ENCODE measurements at places on chromosomes 12 and 14.
A peak's percentile ranks its signal among the peaks of the same experiment; 100 is the strongest.

GRCh38 chr12:46675736-46676135, 150.1 kb downstream of the SLC38A4 start:
- no peak for DNase-seq

GRCh38 chr12:98893126-98893674, 248.1 kb downstream of the APAF1 start:
- no peak for DNase-seq

DNA sequence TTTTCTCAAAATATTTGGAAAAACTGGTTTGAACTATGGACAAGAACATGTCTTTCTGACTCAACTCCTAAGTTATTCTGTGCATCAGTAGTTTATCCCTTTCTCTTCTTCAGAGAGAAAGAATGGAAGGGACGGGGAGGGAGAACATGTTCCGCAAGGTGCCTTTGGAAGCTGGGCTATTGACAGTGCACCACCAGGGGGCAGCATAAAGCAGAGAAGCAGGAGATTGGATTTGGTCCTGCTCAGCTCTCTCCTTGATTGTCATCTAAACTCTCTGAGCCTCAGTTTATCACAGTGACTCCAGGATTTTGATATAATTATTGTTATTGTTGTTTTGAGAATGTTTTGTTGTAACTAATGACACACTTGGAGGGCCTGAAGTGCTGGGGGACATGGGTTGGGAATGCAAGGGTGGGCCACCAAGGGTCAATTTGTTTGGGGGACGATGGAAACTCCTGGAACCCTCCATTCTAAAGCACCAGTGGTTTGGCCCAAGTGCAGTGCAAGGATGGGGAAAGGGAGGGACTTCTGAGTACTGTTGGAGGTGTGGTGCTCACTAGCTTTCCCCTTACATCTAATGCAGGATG, 45.3 kb upstream of the ANO6 start:
- DNase-seq, result peak; percentile 72

- peak; percentile 44 for DNase-seq
Measured at GRCh38 chr12:109606320-109607028, 32.9 kb downstream of the MVK start.

GRCh38 chr12:16003460-16003859, 92.3 kb downstream of the DERA start:
- DNase-seq, result no peak

DNA sequence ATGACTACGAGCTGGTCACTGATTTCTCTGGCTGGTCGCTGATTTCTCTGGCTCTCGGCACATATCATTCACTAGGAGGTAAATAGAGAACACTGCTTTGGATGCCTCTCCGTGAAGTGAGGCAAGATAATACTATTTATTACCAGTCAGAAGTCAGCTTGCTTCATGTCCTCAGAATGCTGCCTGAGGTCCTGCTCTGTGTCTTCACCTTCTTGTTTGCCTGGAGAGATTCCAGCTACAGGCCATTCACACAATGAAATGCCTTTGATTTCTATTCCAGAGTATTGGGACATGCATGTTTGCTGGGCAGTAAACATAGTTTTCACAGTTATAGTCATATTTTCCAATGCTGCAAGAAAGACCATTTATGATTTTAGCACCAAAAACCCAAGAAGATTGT, 106.7 kb downstream of the AEBP2 start:
- peak; percentile 13 for DNase-seq

DNA sequence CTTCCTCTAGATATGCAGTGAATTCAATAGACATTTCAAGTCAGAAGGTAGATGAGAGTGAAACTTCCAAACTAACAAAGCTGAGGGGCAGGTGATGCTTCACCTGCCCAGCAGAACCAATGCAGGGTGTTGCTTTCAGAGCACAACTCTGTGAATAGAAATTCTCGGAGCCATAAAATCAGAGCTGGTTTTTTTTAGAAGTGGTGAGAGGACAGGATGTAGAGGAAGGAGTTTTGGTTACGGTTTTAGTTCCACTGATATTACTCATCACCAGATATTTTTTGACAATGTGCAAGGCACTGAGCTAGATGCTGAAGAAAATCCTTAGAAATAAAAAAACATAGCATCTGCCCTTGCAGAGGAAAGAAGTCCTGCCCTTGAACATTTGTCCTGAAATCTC, 62.2 kb downstream of the BMP4 start:
- DNase-seq, result no peak

DNA sequence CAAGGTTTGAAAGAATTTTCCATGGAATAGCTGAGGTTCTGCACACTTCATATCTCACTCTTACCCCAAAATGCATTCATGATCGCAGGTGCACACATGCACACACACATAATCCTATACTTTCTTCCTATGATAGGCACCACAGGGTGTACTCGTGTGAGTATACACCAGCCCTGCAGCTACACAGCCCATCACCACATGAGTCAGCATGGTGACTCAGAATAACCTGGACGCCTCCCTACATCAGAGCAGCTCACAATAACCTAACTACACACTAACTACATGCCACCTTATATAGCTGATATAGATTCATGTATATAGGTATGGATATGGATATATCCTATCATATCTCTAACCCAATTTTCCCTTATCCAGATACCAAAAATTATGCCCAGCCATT, 850.2 kb upstream of the TMEM132C start:
- no peak for DNase-seq

DNA sequence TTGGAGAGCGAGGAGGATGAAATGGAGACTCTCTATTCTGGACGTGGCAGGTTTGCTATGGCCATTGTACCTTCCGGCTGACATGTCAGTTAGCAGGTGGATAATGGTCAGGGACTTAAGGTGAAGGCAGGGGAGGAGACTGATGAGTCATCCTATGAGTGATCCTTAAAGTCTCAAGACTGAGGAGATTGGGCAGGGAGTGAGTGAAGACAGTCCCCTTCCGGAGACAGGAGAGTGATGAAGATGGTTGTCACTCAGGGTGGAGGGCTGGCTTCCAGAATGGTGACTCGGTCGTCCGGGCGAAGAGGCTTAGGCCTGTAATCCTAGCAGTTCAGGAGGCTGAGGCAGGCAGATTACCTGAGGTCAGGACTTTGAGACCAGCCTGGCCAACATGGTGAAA, 49.8 kb upstream of the CCDC63 start:
- DNase-seq, result no peak

DNA sequence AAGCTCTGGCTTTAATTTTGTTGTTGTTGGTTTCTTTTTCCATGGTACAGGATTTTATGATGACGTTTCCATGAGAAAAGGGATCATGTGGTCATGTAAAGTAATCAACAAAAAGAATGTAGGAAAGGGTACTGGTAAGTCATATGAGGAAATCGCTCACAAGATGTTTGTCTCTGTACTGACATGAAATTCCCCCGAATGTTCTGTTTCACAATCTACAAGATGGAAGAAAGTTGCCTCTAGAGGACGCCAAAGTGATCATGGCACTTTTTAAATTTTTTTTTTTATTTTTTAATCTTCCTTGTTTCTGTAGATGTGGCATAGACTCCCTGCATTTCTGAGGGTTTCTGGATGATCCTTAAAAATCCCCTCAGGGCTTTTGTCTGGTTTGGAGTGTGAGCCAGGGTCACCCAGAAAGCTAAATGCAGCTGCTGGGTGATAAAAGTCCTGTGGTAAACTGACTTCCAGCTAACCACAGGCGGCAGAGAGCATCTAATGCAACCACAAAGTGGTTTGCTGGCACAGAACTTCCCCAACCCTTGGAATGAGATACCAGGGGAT, 393.5 kb downstream of the CCDC91 start:
- no peak for DNase-seq

GRCh38 chr12:124571556-124571955, 4.1 kb upstream of the NCOR2 start:
- DNase-seq, result no peak

- DNase-seq, result peak; percentile 66
Measured at GRCh38 chr12:121712190-121712460, 427 bp upstream of the TMEM120B start.

GRCh38 chr12:130147875-130148596, 14.2 kb upstream of the FZD10 start:
- DNase-seq, result no peak

DNA sequence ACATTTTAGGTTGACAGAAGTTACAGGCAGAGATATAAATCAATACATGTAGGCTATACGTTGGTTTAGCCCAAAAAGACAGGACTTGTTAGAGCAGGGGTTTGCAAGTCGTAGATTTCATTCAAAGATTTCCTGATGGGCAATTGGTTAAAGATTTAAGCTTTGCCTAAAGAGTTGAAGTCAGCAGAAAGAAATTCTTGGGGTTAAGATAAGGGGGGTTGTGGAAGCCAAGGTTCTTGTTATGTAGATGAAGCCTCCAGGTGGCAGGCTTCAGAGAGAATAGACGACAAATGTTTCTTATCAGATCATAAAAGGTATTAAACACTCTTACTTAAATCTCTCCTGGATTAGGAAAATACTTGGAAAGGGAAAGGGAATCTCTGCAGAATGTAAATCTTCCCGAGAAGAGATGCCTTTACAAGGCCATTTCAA, 510.8 kb downstream of the TMTC2 start:
- DNase-seq, result no peak

DNA sequence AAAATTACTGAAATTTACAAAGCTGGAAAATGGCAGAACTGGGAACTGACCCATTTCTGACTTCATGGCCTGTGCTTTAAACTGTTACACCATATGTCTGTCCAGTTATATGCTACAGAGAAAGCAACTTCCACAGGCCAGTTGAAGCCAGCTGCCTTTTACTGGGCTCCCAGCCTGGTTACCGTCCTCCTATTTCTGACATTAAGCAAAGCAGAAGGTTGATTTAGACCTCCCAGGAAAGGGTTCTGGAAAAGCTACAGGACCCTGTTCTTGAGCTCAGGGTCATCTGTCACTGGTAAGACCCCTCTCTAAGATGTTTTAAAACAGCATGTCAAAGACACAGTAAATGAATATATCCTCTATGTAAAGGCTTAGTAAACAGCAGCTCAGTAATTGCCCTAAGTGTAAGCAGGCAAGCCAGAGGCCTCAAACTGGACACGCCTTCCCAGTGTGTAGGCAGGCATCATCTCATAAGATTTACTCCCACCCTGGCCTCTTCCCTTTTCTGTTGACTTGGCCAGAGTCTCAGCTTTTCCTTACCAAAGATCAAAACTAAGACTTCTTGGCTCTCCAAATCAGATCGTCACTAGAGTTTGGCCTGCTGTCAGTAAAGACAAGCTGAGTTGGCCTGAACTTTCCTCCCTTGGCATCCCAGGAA, 55.4 kb upstream of the RNU6-8 start:
- no peak for DNase-seq

GRCh38 chr12:98352218-98352811, 163.1 kb upstream of the TMPO start:
- no peak for DNase-seq

- DNase-seq, result peak; percentile 16
Measured at GRCh38 chr12:42421844-42422779, 96.1 kb downstream of the PPHLN1 start.

- DNase-seq, result no peak
Measured at GRCh38 chr14:23054000-23054811, 3.1 kb downstream of the CDH24 start.

DNA sequence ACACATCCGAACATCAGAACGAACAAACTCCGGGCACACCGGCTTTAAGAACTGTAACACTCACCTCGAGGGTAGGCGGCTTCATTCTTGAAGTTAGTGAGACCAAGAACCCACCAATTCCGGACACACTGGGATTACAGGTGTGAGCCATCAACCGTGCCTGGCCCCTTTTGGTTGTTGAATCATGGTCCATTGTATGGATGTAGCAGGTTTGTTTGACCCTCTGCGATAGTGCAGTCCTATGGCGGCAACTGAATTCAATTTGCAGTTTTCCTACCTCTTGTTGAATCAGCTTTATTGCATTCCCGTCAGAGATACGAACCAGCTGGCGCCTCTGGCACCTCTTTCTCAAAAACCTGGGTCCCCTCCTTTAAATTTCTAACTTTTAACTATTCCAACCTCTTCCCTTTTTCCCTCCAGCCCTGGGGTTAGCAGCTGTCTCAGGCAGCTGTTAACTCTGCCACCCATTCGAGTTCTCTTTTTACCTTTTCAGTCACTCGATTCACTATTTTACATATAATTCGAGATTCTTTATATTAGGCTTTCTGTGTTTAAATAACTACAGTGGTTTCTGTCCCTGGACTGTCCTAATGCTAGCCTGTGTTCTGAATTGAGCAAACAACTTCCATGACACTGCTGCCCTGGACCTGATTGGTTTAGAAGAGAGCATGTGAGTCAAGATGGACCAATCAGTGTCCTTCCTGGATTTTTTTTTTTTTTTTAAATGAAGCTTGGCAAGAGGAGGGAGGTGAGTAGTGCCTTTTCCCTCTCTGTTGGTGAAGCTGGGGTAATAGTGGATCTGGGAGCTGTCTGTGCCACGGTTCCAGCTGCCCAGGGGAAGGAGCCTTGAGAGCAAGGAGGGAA, 261.5 kb downstream of the PCNX1 start:
- DNase-seq, result no peak

DNA sequence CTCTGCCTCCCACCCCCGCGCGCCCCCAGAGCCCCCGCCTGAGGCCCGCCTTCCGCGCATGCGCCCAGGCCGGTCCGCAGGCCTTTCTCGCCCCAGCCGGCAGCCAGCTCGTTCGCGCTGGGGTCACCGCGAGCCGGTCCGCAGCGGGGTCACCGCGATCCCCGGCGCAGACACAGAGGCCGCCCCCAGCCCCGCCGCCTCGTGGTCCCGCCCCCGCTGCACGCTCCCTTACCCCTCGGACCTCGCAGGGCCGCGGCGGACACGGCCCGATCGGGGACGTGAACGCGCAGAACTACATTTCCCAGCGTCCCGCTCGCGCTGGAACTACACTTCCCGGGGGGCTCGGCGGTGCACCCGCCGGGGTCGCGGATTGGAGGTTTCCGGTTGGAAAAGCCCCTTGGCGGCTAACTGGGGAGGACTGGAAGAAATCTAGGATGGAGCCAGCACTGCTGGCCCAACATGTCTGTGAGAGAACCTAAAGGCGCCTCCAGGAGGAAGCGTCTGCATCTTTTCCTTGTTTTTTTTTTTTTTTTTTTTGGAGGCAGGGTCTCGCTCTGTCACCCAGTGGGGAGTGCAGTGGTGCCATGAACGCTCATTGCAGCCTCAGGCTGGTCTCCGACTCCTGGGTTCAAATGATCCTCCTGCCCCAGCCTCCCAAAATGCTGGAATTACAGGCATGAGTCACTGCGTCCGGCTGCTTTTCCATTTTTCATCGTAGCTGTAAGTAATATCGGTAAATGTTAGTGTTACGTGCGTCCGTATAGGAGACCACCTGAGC, at the start of gene ZNF605:
TSS of gene ZNF605 (minus strand) at position 296 of the 778 bp plus-strand sequence. CDS start 10,671 bp downstream, outside the sequence.
- DNase-seq, result peak; percentile 91

- no peak for DNase-seq
Measured at GRCh38 chr14:63632932-63633514, 8.6 kb downstream of the WDR89 start.
